ENCODE measurements at places on chromosomes 12 and 14.

- DNase-seq, result no peak
Measured at GRCh38 chr12:53053218-53054111, 3.6 kb downstream of the TNS2 start.

DNA sequence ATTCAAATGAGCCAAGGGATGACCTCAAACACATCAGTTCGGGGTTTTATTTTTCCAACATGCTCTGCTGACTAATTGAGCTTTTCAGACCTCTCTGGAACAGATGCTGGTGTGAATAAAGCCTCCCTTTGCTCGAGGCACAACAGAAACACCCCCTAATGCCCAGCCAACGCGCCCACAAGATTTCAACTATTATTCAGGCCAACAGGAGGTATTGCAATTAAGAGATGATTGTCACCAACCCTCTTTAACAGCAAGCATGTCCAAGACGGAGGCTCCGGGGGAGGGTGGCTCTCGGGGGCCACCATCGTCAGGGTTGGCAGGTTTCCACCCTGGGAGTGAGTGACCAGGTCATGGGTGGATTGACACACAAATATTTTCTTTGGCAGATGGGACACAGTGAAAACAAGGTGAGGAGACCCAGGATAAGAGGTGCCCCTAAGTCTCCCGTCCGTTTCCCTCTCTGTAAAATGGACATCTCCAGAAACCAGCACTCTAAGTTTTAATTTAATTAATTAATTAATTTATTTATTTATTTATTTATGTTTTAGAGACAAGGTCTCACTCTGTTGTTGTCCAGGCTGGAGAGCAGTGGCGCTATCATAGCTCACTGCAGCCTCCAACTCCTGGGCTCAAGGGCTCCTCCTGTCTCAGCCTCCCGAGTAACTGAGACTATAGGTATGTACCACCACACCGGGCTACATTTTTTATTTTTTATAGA lies 56.1 kb downstream of the MAP1LC3B2 start:
- DNase-seq, result no peak

DNA sequence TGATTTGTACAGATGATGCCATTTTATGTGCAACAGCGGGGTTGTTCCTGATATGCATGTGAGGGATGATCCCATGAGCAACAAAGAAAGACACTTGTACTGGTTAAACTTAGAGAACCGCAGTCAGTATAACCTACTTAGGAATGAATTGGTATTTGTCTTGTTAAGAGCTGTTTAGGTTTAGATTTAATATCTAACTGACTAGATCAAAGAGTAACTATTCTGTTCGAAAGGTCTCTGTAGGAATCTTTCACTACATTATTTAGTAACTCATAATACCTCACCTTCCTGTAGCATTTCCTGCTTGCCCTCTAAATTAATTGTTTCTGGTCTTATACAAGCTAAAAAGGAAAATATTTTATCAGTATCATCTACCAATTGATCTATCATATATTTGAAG lies 350.4 kb downstream of the TRHDE start:
- DNase-seq, result no peak

GRCh38 chr14:102802834-102803523 lies 25.7 kb downstream of the TRAF3 start:
- DNase-seq, result no peak

DNA sequence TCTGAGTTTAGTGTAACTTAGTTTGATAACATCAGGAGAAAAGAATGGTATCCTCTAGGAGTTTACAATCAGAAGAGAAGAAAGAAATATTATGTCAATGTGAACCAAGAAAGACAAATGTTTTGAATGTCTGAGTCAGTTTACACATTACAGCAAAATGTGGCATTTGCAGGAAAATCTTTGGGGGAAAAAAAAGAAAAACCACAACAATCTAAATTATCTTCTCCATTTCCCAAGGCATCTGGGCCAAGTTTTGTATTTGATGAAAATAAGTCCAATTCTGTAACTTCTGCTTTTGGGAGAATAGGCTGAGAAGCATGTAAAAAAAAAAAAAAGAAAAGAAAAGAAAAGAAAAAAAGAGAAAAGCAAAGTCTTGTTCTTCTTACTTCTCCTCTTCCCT lies 58.8 kb upstream of the FLRT2 start:
- no peak for DNase-seq

- DNase-seq, result no peak
Measured at GRCh38 chr12:81668475-81668874, 90.7 kb downstream of the PPFIA2 start.

GRCh38 chr12:43776498-43776897 lies 17.7 kb downstream of the IRAK4 start:
- DNase-seq, result no peak

- no peak for DNase-seq
Measured at GRCh38 chr12:43286986-43287385, 265.0 kb downstream of the ADAMTS20 start.

- no peak for DNase-seq
Measured at GRCh38 chr12:127263621-127264020, 1003.3 kb upstream of the TMEM132C start.

GRCh38 chr12:31728289-31728916 lies 418 bp downstream of the AMN1 start:
- DNase-seq, result no peak

DNA sequence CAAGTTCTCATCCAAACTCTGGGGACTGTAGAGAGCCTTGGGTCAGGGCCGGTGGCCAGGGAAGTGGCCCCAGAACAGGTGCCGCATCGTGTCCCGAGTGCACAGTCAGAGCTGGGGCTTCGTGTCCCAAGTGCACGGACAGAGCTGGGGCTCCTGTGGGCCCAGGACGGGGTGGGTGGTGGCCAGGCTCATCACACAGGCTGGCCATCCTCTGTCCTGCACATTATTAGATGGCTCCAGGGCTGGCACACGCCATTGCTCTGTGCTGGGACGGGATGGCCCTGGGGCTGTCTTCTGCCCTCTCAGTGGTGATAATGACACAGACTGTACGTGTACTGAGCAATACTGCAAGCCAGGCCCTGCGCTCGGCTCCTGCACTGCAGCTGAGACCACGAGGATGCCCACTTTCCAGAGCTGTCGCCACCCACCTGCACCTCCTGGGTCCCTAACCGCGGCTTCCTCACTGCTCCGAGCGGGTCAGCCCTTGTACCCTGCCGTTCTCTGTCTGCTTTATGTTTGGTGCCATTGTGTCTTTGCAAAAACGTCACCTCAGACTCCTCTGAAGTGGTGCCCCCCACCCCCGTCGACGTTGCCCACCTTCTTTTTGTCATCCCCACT lies 1.9 kb downstream of the FBRSL1 start:
- no peak for DNase-seq

DNA sequence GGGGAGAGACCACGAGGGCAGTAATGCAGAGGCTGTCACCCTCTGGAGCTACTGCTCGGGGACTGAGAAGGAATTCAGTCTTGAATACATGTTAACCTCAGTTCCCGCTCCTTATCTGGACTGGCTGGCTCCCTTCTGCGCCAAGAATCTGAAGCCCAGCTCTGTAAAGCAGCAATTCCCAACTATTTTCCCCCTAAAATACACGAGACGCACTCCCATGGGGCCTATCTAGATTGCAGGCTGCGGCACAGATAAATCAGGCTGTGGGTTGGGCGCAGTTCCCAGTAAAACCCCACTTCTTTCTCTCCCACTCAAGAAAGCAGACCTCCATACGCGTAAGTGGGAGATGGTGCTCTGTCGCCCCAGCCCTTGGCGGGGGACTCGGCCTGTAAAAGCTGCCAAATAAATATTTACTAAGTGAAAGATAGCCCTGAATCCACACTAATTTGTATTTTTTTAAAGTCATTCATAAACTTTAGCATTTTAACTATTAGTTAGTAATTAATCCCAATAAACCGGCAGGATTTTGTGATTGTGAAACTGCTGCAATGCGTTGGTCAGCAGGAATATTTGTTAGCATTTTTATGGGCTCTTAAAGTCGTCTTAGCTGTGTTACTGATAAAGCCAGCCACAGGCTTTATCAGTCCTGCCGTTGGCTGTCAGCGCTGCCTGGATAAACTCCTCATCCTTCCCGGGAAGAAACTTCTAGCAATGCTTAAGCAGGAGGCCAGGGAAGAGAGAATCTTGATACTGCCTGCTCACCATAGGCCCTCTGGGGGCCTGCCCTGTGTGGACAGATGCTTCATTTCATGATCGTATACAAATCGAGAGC lies 17.8 kb downstream of the FBXL14 start:
- DNase-seq, result no peak

DNA sequence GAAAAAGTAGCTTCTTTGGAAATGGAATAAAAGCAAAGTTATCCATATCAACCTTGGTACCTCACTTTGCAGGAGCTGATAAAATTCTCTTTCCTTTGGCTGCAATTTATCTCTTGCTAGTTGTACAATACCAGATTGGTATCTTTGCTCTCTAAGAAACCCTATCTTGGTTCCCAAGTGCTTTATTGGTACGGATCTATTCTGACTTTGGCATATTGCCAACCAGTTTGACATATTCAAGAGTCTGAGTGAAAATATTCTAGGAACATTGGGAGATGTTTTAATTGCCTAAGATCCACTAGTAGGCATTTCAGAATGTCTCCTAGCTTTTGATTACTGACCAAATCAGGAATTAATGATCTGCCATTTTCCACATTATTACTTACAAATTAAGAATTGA lies 167.2 kb upstream of the ATP2B1 start:
- DNase-seq, result no peak

DNA sequence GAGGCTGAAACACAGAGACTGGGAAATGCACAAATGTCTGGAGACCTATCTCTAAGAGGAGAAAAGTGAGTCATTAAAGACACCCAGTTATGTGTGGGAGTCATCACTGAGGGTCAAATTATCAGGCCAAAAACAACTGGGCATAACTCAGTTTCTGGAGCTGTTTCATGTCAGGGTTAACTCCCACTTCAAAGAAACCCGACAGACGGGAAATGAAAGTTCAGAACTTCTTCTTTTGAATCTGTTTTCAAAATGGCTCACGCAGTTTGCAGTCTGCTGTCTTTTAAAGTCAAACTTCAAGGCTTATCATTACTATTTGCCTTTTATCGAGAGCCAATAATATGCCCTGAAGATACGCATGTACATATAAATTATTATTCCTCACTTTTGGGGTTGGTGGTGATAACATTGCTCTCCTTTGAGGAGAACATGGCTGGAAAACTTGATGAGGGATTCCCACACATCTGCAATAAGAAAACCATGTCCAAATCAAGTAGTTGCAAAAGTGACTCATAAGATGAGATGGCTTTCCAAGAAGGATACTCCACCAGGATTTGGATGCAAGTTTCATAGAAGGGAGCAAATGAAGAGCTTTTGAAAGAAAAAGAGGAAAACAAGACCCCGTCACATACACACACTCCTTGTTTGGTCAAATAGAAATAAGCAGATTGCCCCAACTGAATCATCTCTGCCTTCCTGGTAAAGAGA lies 341.4 kb downstream of the ADAMTS20 start:
- no peak for DNase-seq

- no peak for DNase-seq
Measured at GRCh38 chr14:53375599-53375998, 222.5 kb upstream of the DDHD1 start.

GRCh38 chr14:102601378-102601925 lies 9.0 kb downstream of the RCOR1 start:
- no peak for DNase-seq

Data from stimulated activated CD8-positive, alpha-beta memory T cell treated with anti-CD3 and anti-CD28 coated beads, Interleukin-4, amount 100 ng/mL, for 4 hours (primary cell).